ENCODE measurements at places on chromosomes 4 and X.

DNA sequence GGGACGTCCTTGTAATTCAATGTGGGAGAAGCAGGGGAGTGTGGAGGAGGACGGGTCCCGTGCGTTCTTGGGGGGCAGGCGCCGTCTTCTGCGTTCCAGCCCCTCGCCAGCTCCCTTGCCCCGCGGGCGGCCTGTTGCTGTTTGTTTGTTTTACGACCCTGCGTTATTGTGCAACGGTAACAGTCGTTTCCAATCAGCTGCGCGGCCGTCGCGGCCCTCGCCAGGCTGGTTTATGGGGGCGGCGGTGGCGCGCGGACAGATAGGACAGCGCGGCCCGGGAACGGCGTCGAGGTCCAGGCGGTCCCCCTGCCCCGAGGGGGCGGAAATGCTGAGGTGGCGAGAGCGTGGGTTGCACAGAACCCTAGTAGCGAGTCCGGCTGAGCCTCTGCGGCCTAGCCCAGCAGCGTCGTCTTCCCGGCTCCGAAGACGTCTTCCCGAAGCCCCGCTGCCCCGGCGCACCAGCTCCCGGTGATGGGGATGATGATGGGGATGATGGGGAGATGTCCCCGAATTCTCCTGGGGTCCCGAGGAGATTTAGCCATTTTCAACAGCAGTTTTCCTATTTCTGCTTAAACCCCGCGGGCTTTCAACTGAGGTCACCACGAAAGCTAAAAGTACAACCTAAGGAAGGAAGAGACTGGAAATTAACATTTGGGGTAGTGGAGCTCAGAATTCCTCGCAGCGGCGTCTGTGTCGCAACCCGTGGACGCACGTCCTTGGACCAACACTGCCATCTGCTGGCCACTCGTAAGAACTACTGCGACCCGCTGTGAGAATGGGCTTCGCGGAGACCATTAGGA is 4.8 kb downstream of the PDGFRA start:
- DNase-seq = peak; percentile 79

GRCh38 chr4:166838975-166839614 is 395.2 kb downstream of the SPOCK3 start:
- no peak for DNase-seq

- no peak for DNase-seq
These were observed 11.7 kb upstream of the PRPS2 start for GRCh38 chrX:12779534-12779933.

DNA sequence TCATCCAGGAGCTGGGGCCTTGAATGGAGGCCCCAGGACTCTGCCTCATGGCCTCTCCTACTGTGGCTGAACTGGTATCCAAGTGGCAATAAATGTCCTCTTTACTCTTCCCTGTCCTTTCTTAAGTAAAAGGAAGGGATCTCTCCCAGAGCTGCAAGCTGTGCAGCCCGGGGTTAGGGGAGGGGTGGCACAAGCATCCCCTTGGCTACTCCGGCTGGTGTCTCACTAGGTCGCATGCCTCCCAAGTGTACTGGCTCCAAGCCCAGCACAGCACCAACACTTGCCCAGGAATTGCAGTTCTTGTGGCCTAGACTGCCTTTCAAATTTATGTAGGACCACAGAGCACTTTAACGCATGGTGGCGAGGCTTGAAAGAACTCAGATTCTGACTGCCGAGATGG is 44.7 kb upstream of the MED14 start:
- DNase-seq = no peak

GRCh38 chr4:161454860-161455259 is 708.9 kb downstream of the FSTL5 start:
- DNase-seq = no peak

DNA sequence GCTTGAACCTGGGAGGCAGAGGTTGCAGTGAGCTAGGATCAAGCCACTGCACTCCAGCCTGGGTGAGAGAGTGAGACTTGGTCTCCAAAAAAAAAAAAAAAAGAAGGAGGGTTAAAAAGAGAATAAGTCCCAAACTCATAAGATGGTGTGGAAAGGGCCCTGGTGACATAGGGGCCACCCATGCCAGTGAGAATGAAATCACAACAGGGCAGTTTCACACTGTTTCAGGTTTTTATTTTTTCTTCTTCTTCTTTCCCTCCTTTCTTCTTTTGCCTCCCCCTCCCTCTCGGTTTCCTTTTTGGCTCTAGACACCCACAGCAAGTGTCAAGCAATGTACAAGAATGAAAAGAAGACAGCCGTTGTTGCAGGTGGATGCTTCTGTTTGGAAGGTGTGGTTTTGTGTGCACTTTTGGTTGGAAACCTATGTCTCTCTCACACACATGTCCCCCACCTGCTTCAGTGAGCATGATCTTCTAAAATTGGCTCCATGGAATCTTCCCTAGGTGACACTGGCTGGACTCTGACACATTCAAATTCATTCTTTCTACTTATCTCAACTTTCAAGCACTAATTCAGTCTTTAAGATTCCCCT is 14.4 kb upstream of the TLR8 start:
- no peak for DNase-seq

DNA sequence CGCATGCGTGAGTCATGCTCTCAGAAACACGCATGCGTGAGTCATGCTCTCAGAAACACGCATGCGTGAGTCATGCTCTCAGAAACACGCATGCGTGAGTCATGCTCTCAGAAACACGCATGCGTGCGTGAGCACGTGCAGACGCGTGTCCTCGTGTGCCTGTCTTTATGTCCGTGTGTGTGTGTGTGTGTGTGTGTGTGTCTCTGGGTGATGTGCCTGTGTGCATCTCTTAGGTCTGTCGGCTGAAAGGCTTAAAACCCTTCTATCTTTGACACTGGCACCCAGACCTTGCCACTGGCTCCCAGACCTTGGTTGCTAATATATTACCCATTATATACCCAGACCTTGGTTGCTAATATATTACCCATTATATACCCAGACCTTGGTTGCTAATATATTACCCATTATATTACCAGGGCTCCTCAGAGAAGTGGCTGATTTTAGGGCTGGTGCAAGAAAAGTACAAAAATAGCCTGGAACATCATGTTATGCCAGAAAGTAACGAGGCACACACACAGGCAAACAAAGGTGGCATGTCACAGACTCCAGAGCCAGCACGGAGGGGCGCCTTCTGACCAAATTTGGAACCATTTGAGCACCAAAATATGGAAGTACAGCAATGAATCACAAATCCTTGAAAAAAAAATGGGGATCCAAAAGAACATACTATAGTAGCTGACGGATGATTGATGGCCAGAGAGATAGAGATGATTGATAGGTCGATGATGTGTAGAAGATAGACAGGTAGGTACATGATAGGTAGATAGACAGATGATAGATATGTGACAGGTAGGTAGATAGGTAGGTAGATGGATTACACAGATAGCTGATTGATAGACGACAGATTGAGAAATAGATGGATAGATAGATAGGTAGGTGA is 19.2 kb upstream of the ADRA2C start:
- no peak for DNase-seq

- no peak for DNase-seq
These were observed 52.1 kb upstream of the RAP2C start for GRCh38 chrX:132271311-132271778.

- no peak for DNase-seq
These were observed 890.7 kb upstream of the INTU start for GRCh38 chr4:126742048-126742447.

DNA sequence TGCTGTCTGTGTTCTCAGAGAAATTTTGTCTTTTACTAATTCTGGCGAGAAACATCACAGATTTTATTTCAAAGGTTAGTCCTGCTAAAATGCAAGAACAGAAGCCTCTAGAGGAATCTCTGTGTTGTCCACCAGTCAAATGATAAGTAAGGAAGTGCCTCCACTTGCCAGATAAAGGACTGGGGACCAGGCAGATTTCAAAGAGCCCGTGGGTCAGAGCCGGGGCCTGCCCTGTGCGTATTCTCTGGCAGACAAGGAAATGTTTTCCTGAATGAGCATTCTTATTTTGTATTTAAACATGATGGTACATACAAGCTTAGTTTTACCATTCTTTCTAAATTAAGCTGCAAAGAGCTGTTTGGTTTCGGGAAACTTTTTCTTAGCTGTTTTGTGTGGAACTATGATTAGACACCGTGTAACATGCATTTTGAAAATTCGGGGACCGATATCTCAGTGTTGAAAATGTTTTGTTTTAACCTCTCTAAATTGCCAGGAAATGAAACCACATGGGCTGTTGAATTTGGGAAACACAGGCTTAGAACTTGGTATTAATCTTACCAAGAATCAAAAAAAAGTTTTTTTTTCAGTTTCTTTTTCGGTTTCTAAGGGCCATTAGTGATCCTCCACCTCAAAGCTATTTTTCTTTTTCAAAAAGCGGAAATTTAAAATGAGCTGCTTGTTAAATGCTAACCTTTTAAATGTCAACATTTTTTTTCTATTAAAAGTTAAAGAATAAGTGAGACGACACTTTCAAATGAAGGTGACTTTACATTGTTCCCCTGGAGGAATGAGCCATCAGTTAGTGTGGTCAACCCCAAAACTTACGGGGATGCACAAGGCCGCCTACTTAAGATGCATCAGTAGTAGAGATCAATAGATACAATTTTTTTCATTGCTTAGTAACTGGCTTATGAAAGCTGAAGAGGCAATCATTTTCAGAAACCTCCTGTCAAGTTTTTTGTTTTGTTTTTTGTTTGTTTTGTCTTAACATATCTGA is 89.6 kb upstream of the MTM1 start:
- no peak for DNase-seq

DNA sequence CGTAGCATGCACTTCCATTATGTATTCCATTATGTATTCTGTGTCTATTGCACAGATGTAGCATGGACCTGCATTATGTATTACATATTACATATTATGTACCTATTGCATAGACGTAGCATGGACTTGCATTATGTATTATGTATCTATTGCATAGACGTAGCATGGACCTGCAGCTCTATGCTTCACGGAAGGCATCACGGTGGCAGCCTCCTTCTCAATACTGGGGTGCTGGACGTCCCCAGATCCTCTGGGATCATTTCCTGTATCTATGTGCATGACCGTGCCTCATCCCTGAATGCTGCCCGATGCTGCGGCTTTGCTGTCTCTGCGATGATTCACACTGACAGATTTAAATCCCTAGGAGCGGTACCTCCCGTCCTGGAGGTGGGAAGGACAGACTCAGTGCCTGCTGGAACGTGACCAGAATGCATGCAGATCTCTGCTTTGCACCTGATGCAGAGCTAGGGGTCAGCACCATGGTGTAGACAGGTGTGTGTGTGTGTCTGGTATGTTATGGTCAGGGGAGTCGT is 317.5 kb downstream of the DHRSX start:
- DNase-seq = no peak

- DNase-seq = no peak
These were observed 73.2 kb downstream of the MTNR1A start for GRCh38 chr4:186481998-186482790.

DNA sequence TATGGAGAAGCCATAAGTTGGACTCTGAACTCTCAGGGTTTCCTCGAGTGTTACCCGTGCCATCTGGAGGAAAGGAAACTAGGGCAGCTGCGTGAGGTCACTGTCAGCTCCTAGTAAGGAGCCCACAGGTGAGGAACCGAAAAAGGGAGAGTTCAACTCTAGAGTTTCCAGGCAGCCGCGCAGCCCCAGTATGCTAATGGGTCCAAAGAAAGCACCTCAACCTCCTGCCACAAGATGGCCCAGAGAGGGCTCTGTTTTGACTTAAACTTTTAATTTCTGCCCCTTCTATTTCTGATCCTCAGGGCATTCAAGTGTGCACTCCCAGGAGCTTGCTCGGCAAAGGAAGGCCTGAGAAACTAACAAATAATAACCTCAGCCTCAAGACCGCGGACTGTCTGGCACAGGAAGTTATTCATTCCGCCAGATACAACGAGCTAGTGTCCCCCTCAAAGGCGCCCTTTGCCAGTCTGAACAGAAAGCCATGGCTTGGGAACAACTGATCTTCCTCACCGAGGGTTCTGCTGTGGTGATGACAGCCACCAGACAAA is 13.9 kb downstream of the SCARB2 start:
- DNase-seq = no peak

DNA sequence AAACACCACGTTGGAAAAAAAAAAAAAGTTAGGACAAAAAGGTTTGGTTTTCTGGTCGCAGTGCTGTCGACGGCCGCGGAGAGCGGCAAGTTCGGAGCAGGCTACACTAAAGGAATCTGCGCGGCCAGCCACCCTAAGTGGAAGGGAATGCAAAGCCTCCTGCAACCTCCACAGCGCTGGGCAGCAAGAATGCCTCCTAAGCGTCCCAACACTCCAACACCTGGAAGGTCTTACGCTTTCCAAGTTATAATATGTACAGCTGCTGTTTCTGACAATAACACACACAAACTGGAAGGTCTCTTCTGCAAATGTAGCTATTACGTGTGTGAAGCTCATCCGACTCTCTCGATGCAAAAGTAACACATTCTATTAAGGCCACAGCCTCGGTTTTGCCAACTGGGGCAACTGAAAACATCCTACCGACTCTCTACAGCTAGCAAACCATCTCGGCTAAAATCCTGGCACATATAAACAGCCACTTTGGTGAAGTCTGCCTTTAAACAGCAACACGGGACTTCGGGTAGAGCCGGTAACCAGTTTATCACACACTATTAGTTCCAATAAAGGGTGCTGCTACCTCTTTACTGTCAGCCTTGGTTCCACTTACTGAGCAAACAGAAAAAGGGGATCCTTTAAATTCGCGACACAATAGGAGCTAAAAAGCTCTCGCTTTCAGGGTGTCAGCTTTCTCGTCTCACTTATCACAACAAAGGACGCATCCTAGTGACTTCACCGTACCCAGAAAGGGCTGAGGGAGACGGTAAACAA is 895 bp downstream of the SMIM14 start:
- DNase-seq = peak; percentile 68
